ENCODE measurements at places on chromosomes 11 and 22.
A peak's percentile ranks its signal among the peaks of the same experiment; 100 is the strongest.

DNA sequence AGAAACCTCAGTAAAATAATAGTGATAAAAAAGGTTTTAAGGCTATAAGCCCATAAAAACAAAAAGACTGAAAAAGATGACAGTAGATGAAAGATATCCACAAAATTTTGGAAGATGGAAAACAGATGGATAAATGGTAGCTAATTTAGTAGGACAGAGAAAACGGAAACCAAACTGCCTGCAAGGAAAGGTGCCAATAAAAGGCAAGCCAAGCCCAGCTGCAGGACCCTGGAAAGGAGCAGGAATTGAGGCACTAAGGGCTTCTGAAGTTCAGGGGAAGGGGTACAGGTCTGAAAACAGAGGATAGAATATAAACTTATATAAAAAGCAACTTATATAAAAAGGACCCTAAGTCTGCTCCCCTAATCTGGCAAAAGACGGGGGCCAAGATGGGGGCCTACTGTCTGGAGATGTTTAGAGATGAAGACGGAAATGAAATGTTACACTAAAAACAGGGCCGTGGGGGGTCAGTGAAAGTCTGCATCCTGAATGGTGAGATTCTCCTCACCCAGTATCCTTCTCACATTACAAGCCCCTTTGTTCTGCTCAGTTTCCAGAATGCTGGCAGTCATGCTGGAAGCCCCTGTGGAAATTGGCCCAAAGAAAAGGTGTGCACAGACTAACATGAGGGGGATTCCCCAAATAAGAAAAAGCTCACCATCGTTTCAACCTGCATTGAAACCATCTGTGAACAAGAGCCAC lies 269.3 kb upstream of the PITPNB start:
- DNase-seq, result no peak

GRCh38 chr22:24567668-24568067 lies 11.9 kb downstream of the SNRPD3 start:
- DNase-seq, result no peak

- DNase-seq, result no peak
Measured at GRCh38 chr22:24751518-24751917, 23.0 kb downstream of the PIWIL3 start.

- DNase-seq, result no peak
Measured at GRCh38 chr11:1448882-1449281, 37.7 kb downstream of the MOB2 start.

- DNase-seq, result no peak
Measured at GRCh38 chr11:68461575-68461917, 994 bp downstream of the PPP6R3 start.

GRCh38 chr11:126137136-126137535 lies 74.3 kb downstream of the RPUSD4 start:
- no peak for DNase-seq

DNA sequence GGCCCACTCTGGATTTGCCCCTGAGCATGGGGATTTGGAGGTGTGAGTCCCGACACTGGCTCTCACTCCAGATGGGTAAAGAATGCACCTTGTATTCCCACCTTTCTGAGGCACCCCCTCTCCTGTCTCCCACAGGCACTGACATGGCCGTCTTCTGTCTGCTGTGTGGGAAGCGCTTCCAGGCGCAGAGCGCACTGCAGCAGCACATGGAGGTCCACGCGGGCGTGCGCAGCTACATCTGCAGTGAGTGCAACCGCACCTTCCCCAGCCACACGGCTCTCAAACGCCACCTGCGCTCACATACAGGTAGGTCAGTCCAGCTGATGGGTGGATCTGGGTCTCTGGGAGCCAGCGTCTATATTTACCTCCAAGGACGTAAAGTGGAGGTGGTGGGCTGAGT lies 54.2 kb upstream of the NNMT start:
- no peak for DNase-seq

- no peak for DNase-seq
Measured at GRCh38 chr11:124884869-124885479, 12.7 kb downstream of the ROBO4 start.

- DNase-seq, result no peak
Measured at GRCh38 chr11:40432358-40432757, 1027.1 kb downstream of the LRRC4C start.

DNA sequence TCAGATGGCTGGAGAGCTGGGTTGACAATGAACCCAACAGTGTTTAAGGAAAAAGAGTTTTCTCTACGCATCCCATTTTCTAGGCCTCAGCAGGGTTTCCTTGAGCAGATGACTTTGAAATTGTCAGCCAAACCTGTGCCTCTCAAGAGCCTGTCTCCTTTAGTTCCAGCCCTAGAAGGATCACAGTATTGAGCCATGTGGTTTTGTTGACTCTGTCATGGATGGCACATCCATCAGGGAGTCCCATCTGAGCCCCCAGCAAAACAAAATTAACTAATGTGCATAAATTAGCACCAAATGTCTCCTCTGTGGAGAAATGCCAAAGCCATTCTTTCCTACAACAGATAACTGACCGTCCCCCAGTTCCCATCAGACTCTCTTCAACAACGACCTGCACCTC lies 103.8 kb upstream of the BLID start:
- no peak for DNase-seq

DNA sequence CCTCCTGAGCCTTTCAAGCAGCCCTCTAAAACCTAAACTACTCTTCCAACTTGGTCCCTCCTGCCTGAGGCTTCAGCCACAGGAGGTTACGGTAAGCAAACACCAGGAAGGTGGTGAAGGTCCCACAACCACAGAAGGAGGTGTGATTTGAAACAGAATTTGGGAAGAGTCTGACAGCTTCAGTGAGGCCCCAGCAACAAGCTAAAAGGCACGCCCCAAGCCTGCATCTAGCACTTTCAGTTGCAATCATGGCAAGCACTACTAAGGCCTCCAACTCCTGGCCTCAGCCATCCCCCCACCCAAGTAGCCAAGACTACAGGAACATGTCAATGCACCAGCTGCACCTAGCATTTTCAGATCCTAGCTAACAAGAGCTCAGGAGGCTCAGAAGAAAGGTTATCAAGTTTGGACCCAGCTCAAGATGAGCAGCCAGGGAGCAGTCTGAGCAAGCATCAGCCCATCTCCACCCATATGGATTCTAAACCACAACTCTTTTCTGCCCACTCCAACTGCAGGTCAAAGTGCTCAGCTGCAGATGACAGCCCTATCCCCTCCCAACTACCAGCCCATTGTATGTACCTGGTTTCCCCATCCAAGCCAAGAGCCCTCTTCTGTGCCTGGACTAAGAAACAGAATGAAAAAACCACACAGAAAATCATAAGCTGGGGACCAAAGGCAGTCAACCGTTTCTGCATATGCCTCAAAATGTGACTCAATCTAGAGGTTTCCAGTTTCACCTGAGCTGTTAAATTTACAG lies 10.4 kb upstream of the AHNAK start:
- no peak for DNase-seq

DNA sequence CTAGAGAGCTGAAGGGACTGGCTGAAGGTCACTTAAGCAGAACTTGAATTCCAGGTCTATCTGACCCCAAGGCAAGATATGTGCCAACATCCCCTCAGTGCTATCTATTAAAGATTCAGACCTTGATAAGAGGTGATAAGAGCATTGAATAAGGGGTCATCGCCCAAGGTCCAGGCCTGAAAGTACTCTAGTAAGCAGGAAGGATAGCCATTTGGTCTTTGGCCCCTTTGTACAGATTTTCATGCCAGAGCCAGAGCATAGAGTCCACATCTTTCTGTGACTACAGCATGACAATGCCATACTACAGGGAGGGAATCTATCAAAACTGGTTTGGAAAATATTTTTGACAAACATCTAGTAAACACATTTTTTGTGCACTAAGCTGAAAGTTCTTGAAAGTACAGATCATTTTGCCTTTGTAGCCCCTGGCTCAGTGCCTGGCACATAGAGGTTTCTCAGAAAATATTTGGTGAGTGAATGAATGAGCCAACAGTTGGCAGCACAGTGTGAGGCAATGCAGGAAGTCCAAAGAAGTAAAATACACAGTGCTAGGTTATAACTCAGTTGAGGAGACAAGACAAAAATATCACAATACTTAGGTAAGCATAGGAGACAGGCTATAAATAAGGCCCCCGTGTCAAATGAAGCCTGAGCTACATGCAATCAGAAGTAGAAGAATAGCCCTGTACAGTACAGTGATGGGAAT lies 15.1 kb upstream of the RRAS2 start:
- peak; percentile 70 for DNase-seq

GRCh38 chr22:23305321-23305910 lies 125.1 kb downstream of the BCR start:
- no peak for DNase-seq

DNA sequence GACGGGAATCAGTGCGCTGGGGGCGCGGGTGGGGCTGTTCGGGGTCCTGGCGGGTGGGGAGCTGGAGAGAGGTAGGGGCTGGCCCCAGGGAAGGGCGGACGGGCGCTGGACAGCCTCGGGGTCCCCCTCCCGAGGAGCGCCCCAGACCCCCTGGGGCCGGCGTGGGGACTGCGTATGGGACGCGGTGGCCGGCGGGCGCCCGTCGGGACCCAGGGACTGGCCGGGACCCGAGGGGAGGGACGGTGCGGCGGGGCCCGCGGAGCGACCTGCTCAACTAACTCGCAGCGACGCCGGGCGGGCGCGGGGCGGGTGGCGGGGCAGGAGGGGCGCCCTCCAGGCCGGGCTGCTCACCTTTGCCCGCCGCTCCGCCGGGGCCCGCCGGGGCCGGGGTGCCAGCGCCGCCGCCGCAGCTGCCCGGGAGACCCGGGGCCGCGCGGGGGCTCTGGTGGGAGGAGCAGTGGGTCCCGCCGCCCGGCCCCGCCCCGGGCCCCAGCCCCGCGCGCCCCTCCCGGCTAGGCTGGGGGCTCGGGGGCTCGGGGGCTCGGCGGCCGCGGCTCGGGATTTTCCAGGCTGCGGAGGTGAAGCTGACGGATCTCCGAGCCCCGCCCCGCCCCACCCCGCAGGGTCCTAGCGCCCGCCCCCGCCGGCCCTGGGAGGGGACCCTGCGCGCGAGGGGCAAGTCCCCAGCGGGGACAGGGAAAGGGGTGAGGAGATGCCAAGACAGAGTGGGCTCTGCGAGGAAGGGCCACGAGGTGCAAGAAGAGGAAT lies 12.3 kb downstream of the STARD10 start:
- no peak for DNase-seq

DNA sequence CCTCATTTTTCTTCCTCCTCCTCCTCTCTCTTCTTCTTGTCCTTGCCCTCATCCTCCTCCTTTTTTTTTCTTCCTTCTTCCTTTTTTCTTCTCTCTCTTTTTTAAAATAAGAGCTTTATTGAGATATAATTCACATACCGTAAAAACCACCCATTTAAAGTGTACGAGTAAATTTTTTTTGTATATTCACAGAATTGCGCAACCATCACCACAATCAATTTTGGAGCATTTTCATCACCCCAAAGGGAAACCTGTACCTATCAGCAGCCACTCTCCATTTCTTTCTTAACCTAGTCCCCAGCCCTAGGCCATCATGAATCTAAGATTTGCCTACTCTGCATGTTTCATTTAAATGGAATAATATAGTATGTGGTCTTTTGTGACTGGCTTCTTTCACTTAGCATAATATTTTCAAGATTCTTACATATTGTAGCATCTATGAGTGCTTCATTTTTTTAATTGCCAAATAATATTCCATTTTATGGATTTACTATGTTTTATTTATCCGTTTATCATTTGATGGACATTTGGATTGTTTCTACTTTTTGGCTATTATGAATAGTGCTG lies 35.0 kb downstream of the CAT start:
- DNase-seq, result no peak

GRCh38 chr11:80103142-80103859 lies 662.5 kb upstream of the TENM4 start:
- DNase-seq, result peak; percentile 96

DNA sequence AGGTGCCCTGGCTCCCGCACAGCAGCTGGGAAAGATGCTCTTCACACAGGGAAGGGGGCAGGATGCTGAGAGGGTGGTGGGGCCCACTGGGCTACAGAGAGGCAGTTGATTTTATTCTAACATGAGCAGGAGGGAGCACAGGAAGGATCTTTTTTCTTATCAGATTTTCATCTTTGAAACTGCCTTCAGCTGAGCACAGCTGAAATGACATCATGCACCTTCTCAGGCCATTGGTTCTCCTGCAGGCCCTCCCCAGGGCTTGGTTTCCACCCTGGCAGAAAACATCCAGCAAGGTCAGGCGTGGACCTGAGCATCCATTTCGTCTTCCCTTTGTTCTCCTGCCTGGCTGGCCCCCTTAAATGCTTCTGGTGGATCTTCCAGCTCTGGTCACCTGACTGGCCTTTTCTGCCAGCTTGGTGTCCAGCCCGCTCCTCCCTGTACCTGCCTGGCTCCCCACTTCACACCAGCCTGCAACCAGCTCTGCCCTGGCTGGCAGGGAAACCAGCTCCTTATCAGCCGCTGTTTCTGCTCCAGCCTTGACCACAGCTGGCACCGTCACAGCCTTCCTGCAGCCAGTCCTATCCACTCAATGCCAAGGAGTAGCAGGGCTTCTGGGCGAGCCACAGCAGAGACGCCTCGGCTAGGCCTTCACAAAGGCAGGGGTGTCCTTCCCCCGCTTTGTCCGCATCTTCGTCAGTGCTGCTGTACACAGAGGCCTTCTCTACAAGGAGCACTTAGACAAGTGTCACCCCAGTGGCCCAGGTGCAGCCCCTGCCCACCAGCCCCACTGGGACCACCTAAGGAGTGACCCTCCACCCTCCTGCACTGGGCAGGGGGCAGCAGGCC lies 36.5 kb downstream of the TOM1 start:
- DNase-seq, result no peak

- DNase-seq, result peak; percentile 99
Measured at GRCh38 chr11:43830928-43831440, 49.6 kb upstream of the ALKBH3 start.

DNA sequence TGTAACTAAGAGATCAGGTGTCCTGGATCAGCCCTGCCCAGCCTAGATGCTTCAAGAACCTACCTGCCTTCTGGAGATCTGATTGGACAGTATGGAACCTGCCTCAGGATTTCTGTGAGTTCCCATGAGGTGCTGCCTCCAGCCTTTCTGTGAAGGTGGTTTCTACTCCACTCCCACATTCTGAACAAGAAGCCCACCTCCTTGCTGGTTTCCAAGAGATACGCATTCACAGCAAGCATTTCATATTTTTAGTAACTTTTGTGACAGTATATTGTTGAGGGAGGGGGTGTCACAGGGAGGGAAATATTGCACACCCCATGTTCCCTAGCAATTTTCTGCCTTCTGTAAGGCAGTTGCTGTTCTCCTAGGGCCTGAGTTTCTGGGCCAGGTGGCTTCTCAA lies 204.4 kb downstream of the NAV2 start:
- DNase-seq, result no peak

DNA sequence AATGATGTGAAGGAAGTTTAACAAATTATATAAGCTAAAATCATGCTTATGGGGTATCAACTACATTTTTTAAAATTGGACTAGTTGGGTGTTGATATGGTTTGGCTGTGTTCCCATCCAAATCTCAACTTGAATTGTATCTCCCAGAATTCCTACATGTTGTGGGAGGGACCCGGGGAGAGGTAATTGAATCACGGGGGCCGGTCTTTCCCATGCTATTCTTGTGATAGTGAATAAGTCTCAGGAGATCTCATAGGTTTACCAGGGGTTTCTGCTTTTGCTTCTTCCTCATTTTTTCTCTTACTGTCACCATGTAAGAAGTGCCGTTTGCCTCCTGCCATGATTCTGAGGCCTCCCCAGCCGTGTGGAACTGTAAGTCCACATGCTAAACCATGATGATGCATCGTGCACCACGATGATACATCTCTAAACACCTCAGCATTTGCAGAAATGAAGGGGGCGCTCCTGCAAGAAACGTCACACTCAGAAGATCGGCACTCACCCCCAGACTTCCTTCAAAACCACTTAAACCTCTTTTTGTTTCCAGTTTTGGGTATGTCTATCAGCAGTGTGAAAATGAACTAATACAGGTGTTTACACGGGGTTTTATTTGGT lies 340.0 kb downstream of the SHANK2 start:
- DNase-seq, result no peak

GRCh38 chr11:31492320-31492913 lies 17.0 kb downstream of the IMMP1L start:
- DNase-seq, result no peak
